ENCODE measurements at places on chromosomes 16 and 17.

- DNase-seq: peak; percentile 87
Measured at GRCh38 chr16:85898521-85899442, at the start of gene IRF8. TSS of gene IRF8 (plus strand) at chr16:85899162. CDS start at chr16:85903016, 3,854 bp downstream.

DNA sequence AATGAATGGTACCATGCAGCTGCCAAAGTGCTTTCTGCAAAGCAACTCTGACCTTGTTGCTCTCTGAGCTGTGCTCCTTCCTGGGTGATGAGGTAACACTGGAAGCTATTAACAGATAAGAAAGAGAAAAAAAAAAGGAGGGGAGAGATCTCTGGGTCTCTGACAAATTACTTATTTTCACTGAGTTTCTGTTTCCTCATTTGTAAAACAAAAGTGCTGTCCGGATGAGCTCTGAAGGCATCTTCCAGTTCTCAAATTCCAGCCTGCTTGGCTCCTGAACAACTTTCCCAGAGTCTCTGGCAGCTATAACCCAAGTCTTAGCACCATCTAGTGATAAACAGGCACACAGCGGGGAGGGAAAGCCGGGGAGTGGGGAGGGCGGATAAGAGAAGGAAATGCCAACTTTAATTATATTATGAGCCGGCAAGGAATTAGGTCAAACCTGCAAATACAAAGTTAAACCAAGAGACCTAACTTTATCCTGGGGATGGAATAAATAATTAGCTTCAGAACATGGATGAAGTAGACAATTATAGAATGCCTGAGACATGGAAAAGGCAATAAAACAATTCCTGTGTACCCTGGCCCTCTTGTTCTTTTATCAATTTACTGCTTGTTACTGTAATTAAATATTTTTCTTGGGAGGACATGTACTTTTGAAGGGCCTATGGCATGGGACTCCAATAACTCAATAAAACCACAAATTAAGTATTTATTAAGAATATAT, 61.3 kb upstream of the KIFC3 start:
- DNase-seq: peak; percentile 86

DNA sequence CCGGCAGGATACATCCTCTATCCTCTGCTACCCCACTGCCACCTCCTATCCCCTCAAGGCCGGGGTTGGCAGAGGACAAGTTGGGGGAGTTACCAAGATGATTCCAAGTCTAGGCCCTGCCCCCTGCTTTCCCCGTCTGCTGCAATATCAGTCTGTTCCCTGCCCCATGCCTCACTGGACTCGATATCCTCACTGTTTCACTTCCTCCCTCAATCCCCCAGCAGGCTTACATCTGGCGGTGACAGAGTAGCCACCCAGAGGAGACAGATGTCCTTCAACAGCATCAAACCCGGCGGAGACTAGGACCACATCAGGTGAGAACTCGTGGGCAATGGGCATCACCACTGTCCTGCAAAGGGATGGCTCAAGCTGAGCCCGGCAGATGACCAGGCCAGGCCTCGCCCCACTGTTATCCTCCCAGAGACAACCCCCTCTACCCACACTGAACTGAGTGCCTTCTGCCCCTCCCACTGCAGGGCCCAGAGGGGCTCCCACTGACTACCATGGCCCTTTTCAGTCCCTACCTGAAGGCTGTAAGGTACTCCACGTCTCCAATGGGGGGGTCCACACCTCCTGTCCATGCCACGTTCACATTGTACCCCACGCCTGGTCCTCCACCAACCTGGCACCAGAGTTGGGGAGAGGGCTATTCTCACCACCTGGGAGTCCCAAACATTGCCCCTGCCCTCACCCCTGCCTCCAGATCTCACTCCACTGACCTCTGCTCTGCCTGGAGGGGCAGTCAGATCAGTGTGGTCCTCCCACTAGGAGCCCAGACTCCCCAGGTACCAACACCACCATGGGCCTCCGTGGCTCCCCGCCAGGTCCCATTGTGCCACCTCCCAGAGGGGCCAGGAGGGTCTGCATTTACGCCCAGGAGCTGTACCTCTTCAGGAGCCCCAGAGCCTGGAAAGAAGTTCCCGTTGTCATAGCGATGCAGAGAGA, 9.6 kb downstream of the G6PC3 start:
- DNase-seq: no peak

- DNase-seq: no peak
Measured at GRCh38 chr17:12472252-12473173, 193.2 kb upstream of the MYOCD start.

DNA sequence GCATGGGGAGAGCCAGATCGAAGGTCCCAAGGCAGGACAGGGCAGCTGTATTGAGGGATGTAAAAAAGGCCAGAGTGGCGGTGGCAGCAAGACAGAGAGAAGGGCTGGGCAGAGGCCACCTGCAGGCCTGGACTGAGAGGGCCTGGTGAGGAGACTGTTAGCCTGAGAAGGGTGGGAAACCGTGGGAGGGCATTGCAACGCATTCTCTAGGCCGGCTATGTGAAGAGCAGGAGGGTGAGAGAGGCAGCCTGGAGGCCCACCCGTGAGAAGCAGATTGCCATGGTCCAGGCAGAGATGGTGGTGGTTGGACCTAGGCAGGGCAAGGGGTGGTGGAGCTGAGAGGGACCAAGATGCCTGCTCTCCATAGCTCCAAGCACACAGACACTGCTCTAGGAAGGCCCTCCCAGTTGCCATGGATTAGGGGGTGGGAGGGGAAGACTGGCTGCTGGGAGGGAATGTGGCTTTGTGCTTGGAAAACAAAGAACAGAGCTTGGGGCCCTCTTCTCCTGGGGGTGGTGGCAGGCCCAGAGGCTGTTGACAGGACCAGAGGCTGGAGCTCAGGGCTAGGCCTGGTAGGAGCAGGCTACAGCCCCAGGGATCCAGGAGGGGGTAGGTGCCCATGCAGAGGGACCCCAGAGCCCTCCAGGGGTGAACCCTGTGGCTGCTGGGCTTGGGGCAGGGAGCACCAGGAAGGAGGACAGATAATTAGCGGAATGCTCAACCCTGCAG, 12.4 kb upstream of the TCAP start:
- DNase-seq: no peak

All from hindlimb muscle (tissue), 1 donor.